Activated CD4-positive, alpha-beta T cell treated with anti-CD3 and anti-CD28 coated beads, Interleukin-2, Interleukin-4, amounts not matched to agents 100 ng/mL and 50 ng/mL, durations not matched to agents 16 hours and 8 hours (primary cell): ENCODE measurements at places on chromosomes 7 and 10.

- DNase-seq = no peak
Observed at GRCh38 chr7:15303357-15303756, 258.5 kb downstream of the AGMO start.

DNA sequence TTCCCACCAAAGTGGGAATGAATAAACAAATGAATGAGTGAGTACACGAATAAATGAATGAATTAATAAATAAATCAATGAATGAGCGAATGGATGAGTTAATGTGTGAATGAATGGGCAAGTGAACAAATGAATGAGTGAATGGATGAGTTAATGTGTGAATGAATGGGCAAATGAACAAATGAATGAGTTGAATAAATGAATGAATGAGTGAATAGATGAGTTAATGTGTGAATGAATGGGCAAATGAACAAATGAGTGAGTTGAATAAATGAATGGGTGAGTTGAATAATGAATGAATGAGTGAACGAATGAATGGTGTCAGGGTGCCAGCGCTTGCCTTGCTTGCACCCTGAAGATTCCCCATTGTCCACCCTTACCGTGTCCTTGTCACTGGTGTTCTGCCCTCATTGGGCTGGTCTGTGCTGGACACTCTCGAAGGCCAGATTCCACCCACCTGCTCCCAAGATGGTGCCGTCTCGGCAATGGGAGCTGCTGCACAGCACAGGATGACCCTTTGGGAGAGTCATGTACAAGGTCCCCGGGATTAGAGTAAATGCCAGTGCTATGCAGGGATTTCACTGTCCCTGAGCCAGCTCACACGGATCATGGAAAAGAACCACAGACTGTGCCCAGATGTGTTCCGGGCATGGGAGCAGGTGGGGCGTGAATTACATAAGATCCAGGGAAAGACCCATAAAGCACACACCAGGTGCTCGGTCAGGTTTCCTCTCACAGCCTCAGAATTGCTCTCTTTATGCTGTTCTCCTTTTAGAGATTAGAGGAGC lies 83.2 kb downstream of the CAMK1D start:
- no peak for DNase-seq

DNA sequence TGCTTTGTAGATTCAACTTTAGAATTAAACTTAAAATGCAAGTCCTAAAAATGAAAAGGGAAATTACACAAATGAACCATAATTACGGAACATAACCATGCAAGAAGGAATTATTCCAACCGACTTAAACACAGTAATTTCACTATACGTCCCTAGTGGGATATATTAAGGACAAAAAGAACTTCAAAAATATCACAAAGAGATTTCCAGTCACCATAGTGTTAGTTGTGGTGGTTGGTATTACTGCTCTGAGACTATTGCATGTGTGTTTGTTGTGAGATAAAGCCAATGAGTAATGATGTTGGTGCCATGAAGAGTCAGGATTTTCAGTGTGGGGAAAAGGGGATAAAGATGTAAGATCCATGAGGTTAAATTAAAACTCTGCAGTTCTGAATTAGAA lies 49.6 kb downstream of the KCNH2 start:
- DNase-seq = no peak

DNA sequence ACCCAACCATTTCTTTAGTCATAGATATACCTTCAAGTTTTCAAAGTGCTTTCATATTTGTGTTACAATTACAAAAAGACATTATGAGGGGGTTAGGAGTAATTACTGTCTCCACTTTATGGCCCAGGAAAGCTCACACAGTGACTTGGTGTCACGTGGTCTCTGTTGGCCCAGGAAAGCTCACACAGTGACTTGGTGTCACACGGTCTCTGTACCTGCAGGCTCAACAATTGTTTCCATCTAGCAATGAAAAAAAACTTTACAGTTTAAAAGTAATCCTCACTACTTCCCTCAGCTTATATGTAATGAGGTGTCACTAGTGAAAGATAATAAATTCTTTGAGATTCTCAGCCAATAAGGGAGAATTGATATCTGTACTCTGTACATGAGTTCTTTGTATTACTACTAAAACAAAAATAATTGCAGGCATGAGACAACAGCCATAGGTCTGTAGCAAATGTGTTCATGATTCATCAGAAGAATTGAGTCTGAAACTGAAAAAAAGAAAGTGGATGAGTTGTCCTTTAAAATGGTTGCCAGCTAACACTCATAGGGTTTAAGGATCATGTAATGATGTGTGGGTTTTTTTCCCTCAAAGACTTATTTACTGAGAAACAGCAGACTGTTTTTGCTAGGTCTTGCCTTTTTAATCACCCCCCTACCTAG lies 10.9 kb downstream of the OGDH start:
- peak; percentile 76 for DNase-seq

- no peak for DNase-seq
Observed at GRCh38 chr10:30959836-30960210, 71.8 kb downstream of the ZNF438 start.

DNA sequence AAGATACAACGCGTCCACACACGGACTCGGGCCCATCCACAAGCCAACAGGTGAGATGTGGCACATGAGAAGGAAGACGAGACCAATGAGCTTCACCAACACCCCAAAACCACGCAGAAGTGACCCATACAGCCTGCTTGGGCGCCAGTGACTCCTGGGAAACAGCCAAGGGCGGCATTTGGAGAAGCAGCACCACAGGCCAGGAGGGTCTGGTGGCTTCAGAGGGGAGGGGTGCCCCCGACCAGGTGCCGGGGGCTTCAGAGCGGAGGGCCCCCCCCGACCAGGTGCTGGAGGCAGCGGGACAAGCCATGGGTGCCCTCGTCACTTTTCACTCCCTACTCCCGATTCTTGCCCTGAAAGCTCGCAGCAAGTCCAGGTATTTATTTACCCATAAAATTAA lies 140.1 kb downstream of the DIP2C start:
- DNase-seq = no peak

- DNase-seq = no peak
Observed at GRCh38 chr7:98641646-98642500, 24.8 kb downstream of the NPTX2 start.

GRCh38 chr7:118040562-118040961 lies 143.4 kb upstream of the LSM8 start:
- no peak for DNase-seq

DNA sequence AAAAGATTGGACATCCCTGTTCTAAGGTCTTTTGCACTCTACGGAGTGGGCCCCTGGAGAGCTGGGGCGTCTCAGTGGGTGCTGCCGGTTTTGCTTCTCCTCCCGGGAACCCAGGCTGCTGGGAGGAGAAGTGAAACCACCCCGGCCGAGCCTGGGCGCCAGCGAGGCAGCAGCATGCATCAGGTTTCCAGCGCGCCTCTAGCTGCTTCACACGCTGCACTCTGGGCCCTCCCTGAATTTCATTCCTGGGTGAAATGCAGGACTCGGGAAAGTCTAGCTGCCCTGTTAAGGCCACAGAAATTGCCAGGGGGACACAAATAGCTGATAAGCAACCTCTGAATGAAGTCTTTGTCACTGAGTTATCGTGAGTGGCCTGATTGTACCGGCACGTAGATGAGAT lies 127.4 kb downstream of the TRRAP start:
- DNase-seq = no peak

DNA sequence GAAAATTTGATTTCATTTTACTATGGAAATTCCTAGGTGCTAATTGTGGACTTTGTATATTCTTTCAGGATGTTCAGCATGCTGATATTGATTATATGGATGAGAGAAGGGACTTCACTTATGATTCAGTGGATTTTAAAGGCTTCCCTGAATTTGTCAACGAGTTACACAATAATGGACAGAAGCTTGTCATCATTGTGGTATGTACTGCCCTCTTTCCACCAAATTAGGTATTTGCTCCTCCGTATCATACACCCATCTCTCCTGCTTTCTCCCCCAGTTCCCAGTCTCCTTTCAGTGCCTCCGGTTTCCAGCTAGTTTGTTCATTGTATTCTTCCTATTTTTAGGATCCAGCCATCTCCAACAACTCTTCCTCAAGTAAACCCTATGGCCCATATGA lies 34.6 kb downstream of the MGAM start:
- no peak for DNase-seq

DNA sequence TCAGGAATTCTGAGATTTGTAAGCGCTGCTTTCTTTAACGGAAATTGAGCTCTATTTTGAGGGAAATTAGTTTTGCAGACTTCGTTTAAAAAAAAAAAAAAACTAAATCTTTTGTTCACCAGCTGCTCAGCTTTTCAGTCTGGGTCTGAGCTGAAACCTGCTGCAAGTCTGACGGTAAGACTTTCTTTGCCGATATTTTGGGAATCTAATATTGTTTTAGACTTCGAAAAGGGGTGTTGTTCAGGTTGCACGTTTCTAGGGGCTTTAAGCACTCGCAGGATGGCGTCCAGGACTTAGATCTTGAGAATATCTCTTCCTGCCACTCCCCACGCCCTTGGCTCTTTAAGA lies 1.8 kb upstream of the MEOX2 start:
- DNase-seq = no peak

- DNase-seq = no peak
Observed at GRCh38 chr7:99004216-99004615, 125.9 kb downstream of the TRRAP start.

GRCh38 chr10:98694883-98695282 lies 248.1 kb upstream of the HPS1 start:
- DNase-seq = no peak

- no peak for DNase-seq
Observed at GRCh38 chr10:49138361-49138891, 4.6 kb upstream of the FAM170B start.

- peak; percentile 42 for DNase-seq
Observed at GRCh38 chr10:4013651-4014121, 228.7 kb upstream of the KLF6 start.

DNA sequence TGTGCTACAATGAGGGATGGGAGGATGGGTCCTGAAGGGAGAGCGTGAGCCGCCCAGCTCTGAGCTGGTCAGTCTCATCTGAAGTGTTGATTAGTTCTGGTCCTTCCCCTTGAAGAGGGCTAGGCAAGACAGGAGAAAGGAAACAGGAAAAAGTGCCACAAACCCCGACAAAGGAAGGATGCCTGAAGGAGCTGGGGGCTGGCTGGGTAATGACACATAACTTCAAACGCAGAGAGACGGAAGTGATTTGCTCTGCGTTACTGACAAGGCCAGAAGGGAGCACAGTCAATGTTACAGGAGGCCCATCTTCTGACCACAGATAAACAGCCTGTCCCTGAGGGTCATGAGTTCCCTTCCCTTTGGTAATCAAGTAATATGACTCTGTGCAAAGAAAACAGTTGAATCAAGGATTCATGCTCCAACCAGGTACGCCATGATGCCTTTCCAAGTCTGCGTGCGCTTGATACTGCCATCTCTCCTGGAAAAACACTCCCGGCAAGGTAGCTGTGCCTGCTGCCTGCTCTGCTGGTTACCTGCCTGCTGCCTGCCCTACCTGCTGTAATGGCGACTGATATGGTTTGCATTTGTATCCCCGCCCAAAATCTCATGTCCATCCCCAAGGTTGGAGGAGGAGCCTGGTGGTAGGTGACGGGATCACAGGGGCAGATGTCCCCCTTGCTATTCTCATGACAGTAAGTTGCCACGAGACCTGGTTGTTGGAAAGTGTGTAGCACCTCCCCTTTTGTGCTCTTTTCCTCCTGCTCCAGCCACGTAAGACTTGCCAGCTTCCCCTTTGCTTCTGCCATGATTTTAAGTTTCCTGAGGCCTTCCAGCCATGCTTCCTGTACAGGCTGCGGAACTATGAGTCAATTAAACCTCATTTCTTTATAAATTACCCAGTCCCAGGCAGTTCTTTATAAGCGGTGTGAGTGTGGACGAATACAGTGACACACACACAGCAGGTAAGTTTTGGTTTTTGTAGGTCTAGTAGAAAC lies 57.9 kb downstream of the GRB10 start:
- no peak for DNase-seq

GRCh38 chr7:43646603-43647338 lies 63.9 kb downstream of the STK17A start:
- DNase-seq = no peak

GRCh38 chr10:48742891-48743860 lies 58.5 kb downstream of the WDFY4 start:
- no peak for DNase-seq

- no peak for DNase-seq
Observed at GRCh38 chr10:64156166-64156565, 635.0 kb downstream of the REEP3 start.

DNA sequence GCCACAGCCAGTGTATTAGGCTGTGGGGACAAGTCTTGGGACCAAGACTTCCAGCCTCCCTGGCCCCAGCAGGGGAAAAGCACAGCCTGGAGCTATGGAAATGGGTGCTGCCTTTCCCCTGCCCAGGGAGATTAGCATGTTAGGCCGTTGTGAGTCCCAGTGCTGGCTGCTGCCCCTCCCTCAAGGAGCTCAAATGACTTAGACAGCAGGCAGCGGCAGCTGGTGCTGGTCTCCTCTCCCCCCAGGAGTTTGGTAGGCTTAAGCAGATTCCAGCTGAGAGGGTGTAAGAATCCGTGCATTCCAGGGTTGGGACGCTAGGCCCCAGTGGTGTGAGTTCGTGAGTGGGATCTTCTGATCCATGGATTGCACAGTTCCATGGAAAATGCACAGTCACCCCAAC lies 301.5 kb upstream of the PHF14 start:
- no peak for DNase-seq

GRCh38 chr7:138934861-138935260 lies 46.3 kb downstream of the KIAA1549 start:
- DNase-seq = no peak

GRCh38 chr10:16521311-16522016 lies at the start of gene C1QL3:
Gene C1QL3 (minus strand): TSS chr10:16521879. CDS start chr10:16521065, 814 bp downstream.
- peak; percentile 26 for DNase-seq

DNA sequence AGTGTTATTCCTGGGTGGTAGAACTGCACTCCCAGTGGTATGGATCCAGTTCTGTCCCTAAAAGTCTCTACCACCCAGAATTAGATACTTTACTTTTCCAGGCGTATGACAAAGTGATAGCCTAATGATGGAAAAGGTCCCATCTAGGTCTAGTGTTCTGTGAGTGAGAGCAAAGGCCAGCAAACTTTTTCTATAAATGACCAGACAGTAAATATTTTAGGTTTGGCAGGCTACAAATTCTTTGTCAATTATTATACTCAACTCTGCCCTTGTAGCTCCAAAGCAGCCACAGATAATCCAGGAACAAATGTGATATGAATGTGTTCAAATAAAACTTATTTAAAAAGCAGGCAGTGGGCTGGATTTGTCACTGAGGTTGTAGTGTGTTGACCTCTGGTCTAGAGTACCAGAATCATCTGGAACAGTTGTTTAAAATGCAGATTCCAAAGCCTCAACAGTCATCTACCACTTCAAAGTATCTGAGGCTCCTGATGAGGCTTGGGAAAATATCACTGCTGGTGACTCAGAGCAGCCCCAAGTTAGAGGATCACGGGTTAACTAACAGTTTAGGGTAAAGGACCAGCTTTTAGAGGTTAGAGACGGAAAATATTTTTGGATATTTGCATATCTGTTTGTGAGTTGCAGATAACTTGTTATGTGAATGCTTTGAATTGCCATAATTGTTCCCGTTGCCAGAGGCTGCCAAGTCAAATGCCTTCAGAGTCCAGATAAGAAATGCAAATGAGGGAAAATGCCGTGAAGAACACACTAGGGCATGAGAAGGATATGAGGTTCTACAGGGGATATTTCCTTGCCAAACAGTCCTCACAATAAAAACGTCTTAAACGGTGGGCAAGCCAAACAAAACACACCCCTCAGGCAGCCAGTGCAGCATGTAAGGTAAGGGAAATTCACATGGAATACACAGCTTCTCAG lies 19.4 kb downstream of the NRAP start:
- DNase-seq = no peak
